ENCODE measurements at places on chromosomes 6 and 20.

- no peak for DNase-seq
Observed at GRCh38 chr20:2382833-2383232, 2.1 kb downstream of the TGM6 start.

GRCh38 chr6:1798303-1798964, 188.7 kb downstream of the FOXC1 start:
- DNase-seq: no peak

DNA sequence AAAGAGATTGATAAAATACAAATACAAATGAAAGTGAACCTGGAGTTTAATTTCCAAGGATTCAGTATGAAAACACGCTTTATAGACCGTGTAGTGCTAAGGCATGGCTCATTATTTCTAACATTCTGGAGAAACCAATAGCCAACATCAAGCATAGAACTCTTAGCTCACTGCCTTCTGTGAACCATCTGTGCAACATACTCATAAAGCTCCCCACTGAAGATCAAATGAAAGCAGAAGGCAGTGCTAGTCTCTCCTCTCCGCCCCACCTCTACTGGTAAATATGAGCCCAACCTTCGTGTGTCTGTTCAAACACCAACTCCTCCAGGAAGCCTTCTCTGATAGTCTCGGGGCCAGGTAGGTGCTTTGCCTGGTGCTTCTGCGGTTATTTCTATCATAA, 153.6 kb downstream of the IPCEF1 start:
- DNase-seq: no peak

GRCh38 chr6:6707143-6707542, 118.6 kb downstream of the LY86 start:
- DNase-seq: no peak

- DNase-seq: no peak
Observed at GRCh38 chr6:95767897-95768463, 190.6 kb downstream of the MANEA start.

- no peak for DNase-seq
Observed at GRCh38 chr20:4256874-4257273, 241.5 kb upstream of the RNF24 start.

DNA sequence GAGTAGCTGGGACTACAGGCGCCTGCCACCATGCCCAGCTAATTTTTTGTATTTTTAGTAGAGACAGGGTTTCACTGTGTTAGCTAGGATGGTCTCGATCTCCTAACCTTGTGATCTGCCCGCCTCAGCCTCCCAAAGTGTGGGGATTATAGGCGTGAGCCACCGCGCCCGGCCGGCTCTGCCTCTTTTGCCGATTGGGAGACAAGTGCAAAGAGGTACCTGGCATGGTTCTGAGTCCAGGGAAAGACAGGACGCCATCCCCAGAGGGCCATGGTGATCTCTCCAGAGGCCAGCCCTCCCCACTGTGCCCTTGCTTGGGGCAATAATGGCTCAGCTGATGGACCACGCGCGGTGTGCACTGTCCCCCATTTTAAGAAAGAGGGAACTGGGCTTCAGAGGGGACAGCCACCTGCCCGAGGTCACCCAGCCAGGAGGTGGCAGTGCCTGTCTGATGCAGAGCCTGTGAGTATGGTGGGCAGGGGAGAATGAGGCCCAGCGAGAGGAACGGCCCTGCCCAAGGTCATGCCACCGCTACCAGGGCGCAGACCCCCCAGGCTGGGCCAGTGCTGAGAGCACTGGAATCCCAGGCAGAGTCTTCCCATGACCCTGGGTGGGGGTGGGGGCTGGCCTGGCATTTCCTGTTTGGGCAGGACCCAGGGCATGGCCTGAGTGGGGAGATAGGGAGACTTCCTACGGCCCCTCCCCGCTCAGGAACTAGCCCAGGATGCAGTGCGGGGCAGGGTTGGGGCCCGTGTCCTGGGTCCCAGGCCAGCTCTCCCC, 61.0 kb downstream of the SNAI1 start:
- no peak for DNase-seq

DNA sequence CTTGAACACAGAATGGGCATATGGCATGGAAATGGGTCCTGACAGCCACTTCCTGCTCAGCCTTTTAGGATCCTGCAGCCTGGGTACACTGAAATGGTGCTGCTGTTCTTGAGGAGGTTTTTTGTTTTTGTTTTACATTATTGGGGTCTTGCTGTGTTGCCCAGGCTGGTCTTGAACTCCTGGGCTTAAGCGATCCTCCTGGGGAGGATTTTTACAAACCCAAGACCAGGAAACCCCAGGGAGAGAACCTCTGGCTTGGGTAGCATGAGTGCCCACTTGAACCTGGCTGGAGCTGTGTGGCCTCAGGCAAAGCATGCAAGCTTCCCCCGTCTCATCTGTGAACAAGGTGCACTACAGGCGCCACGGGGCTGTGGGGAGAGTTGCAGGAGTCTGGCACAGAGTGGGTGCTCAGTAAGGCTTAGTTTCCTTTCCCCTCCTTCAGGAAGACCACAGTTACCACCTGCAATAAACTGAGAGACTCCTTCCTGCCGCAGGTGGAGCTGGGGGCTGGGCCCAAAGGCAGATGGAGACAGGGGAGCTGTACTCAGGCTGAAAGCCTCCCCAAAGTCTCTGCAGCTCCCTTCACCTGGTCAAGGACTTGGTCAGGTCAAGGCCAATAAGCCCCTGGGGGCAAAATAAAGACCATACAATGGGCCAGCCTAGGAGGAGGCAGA, 1.8 kb downstream of the SLA2 start:
- DNase-seq: no peak

- DNase-seq: no peak
Observed at GRCh38 chr6:137870744-137871247, 3.7 kb downstream of the TNFAIP3 start.

DNA sequence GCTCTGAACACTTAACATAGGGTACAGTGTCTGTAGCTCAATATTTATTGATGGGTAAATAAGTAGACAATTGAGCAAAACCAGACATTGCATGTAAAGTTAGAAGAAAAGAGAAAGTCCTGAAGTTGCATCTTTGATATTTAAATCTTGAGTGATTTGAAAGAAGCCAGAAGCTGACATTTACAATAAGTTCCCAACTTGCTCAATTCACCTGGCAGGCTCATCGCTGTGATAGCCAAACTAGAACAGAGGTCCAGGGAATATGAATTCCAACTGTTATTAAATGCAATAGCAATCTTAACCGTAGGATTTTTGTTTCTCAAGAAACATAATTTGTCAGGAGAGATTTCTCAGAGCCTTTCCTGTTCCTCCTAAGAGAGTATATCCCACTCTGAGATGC, 65.9 kb upstream of the EDN1 start:
- no peak for DNase-seq

DNA sequence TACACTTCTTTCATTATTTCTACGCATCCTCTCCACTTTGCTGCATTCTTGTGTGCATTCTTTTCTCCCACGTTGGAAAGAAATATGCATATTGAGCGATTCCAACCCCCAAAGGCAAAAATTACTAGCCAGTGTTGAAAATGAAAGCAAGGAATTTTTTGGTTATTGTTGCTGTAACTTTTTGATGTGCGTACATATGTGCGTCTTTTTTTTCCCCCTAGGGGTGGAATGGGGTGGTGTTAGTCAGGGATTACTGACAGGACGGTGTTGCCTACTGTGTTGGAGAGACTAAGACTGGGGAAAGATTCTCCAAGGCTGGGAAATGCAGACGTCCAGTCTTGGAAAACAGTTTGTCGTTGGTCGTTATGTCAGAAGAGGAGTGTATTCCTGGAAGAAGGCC, 44.2 kb upstream of the ESR1 start:
- DNase-seq: no peak
